NCI-H524 (cell line): ENCODE measurements at places on chromosomes 13 and 19.

GRCh38 chr13:31898378-31899071 lies 133.0 kb upstream of the FRY start:
- DNase-seq, result no peak

- peak; percentile 40 for DNase-seq
These were observed 179.0 kb downstream of the NUFIP1 start for GRCh38 chr13:44810061-44810840.

DNA sequence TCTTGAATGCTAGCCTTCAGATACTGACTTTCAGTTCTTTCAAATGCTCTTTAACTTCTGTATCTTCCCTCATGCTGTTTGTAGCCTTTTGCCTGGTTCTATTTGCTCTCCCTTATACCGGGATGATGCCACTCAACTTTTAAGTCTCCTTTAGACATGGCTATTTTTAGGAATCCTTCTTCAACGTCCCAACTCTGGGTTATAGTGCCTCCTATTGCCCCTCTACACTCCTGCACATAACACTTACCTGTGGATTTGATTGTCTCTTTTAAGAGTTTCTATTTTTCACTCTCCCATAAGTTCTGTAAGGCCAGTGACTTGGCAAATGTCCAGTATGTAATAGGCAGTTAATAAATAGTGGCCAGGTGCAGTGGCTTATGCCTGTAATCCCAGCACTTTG lies 343.0 kb downstream of the KLF5 start:
- DNase-seq, result no peak

DNA sequence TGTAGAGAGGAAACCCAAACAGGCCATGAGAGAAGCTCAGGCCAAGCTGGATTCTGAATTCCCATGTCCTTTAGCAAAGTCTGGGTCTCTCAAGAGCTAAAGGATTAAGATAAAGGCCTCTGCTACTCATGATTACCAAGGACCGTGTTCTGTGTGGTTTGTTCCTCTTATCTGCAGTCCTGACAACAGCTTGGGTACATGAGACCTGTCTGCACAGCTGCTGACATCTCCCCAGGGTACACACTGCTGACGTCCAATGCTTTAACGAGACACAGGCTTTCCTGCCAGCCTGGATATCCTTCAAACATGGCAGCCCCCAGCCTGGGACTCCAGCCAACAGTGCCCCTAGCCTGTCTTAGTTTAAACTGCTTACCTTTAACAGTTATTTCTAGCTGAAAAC lies 211.0 kb downstream of the SLC7A1 start:
- peak; percentile 36 for DNase-seq

DNA sequence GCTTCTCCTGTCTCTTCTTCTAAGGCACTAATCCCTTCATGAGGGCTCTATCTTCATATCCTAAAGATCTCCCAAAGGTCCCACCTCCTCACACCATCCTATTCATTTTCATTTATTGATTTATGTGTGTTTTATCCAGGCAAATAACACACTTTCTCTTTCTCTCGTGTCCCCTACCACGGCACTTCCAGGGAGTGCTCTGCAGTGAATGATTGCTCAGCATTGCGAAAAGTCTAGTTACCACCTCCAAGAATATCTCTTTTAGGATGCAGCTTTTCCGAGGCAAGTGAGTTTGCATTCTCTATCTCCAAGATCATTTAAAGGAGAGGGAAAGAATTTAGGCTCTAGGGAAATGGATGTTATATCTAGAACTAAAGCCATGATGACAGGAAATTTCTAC lies 101.7 kb downstream of the MIPEP start:
- no peak for DNase-seq

DNA sequence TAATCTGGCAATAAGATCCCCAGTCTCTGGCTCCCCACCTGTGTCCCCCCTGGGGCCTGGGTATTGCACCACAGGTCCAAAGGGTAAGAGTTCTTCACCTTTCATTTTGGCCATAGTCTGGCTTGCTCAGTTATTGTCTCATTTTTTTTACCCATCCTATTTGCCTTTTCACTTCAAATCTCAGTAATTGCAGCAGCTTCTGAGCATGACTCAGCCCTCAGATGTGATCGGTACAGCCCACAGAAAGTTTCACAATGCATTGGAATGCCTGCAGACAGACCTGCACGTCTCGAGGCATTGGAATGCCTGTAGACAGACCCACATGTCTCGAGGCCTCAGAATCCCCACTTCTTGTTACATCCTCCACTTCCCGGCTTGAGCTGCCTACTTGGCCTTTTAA lies 173.6 kb downstream of the NUFIP1 start:
- DNase-seq, result no peak

GRCh38 chr13:55394470-55394869 lies 1746.2 kb upstream of the PRR20A start:
- DNase-seq, result no peak

- DNase-seq, result peak; percentile 15
These were observed 15.4 kb downstream of the SHANK1 start for GRCh38 chr19:50703915-50704796.

DNA sequence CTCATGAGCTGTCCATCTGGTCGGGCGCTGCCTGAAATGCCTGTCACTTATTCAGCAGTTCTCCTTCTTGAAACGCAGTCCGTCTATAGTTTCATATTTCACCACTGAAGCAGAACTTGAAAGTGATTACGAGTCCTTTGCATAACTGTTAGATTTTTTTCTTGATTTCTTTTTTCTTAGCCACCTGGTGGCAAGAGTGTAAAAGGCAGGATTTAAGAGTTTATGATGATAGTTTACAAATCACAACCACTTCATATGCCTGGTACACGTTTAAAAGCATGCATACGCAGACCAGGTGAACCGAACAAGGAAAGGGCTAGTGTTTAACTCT lies 45.8 kb downstream of the GGACT start:
- DNase-seq, result peak; percentile 85

DNA sequence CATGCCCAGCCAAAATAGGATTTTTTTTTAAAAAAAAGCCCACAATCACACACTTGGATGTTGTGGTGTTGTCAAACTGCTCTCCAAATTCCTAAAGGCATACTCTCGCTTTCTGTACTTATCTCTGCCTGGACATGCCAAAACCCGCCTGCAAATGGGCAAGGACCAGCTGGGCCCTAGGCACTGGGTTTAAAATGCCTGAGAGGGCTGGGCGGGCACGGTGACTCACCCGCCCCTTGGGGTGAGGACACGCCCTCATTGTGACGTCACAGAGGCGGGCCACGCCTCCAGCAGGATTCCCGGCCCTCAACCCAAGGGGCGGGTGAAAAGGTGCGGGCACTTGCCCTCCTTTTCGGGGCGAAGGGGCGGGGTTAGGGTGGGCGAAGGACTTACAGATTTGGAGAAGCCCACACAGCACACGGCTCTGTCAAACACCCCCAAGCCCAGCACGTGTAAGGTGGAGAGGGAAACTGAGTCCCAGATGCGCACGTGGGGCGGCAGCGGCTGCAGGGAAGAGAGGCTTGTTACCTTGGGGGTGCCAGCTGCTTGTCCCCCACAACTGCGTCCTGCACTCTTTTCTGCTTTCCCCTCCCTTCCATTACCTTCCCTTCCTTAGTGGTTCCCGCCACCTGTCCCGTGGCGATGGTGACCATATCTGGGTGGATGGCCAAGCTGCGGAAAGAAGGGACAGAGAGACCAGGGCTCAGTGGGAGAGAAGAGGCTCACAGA lies 6.6 kb downstream of the EML2 start:
- no peak for DNase-seq

GRCh38 chr19:10816691-10817090 lies 19.3 kb downstream of the TMED1 start:
- DNase-seq, result no peak

GRCh38 chr19:13931391-13932148 lies 6.6 kb downstream of the PODNL1 start:
- DNase-seq, result no peak

- no peak for DNase-seq
These were observed 3.3 kb upstream of the AP3D1 start for GRCh38 chr19:2154587-2155075.
